ENCODE measurements at places on chromosomes 11 and 22.

DNA sequence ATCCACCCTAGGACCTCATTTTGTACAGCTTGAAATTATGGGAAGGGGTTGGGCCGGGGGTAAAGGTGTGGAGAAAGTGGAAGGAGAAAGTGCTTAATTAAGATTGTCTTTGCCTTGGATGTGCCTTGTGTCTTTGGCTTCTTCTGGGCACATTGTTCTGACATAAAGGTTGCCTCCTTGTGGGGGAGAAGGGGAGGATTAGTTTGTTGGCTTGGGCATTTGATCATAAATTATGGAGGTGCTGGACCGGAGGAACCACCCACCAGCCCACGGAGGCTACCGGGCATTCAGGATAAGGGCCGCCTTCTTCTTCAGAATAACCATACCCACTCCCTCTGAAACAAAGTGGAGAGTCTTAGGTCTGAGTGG lies 1.3 kb downstream of the PAFAH1B2 start:
- no peak for DNase-seq

GRCh38 chr11:105372206-105372605 lies 232.6 kb upstream of the CARD18 start:
- DNase-seq = no peak

DNA sequence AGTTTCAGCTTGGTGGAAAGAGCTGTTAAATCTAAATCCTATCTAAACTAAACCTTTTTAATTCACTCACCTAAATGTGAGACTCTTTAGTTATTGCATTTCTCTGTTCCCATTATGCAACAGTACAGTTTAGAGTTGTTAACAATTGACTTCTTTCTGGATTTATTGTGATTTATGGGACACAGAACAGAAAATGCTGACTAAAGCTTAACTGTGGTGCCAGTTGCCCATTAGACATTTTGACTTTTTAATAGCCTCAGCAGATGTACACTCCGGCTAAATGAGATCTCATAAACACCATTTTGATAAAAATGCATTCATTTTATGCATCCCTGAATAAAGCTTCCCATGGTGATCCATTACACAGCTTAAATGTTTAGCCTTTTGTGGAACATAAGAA lies 356.6 kb downstream of the CASP12 start:
- no peak for DNase-seq

- no peak for DNase-seq
Observed at GRCh38 chr11:18836417-18836816, 44.8 kb upstream of the PTPN5 start.

GRCh38 chr22:43088627-43088983 lies 586 bp downstream of the TTLL1 start:
- no peak for DNase-seq

- DNase-seq = no peak
Observed at GRCh38 chr11:37812281-37812880, 1214.3 kb upstream of the RAG2 start.

- no peak for DNase-seq
Observed at GRCh38 chr11:104051778-104052177, 15.3 kb downstream of the DDI1 start.

DNA sequence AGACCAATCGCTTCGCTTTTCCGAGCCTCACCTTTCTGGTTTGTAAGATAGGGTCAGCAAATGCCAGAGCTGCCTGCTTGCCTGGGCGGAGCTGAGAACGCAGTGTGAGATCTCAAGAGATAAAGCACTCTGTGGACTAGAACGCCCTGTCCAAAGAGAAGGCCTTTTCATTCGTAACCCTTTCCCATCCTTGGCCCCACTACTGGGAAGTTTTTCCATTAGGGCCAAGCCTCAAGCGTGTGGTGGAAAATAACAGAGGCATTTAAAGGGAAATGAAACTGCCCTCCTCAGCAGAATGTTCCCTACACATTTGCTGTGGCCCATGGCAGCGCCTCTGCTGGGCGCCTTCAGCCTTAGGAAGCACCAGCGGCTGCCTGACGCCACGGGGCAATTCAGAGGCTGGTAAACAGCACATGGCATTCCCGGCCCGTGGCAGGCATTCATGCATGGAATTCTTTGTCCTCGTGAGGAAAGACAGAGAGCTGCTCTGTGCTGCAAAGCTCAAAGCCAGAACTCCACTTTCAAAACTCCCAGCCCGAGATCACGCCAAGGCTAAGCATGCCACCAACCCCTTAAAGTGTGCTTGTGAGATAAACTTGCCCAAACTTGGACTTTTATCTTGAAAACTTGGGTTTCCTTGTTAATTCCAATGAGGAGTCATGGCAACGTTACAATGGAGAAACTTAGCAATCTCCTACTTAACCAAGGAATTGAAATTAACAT lies 38.1 kb downstream of the AHNAK start:
- no peak for DNase-seq

- no peak for DNase-seq
Observed at GRCh38 chr11:108897071-108897481, 232.2 kb downstream of the DDX10 start.

- DNase-seq = no peak
Observed at GRCh38 chr11:65274735-65275682, 13.2 kb downstream of the POLA2 start.

DNA sequence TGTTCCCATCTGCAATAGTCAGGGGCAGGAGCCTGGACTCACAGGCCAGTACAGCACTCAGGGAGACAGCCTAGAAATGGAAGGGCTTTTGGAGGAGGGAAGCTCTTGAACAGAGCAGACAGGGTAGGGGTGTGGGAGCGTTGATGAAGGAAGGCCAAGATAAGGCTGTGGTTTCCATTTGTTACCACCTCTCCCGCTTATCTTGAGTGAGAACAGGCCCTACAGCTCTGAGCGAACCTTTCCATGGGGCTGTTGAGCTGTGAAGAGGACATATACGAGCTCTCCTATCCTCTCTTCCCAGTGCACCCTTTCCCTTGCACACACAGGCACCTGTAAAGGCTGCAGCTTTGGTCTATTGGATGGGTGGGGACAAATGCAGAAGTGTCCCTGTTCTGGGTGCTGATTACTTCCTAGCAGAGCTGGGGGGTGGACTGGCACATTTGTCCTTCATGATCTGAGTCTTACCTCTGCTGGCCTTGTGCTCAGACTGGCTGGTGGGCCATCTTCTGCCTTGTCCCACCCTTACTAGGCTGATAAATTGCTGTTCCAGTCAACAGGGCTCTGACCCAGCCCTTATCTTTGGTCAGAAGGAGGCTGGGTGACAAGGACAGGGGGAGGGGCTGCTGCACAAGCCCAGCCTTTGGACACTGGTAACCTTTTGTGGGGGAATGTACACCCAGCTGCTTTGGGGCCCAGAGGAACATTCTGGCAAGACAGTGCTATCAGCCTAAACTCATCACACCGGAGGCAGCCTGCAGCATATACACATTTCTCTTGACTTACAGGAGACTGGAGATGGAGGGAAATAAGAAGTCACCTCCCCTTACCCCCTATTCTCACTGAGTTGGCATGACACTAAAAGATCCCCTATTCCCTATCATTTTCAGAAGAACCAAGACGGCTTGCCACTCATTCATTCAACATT lies 80.1 kb upstream of the NNMT start:
- DNase-seq = no peak

GRCh38 chr11:60195923-60196368 lies 13.1 kb upstream of the MS4A6A start:
- no peak for DNase-seq

DNA sequence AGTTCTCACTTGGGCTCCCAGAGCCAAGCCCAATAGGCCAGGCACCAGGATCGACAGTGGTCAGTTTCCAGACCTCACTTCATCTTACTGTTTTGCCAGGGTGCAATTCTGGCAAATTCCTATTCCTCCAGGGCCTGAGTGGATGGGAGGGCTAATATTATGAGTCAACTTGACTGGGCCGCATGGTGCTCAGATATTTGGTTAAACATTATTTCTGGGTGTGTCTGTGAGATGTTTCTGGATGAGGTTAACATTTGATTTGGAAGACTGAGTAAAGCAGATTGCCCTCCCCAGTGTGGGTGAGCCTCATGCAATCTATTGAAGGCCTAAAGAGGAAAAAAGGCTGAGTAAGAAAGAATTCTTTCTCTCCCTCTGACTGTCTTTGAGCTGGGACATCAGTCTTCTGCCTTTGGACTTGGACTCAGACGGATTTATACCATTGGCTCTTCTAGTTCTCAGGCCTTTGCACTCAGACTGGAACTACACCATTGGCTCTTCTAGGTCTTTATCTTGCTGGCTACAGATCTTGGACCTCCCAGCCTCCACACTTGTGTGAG lies 132.9 kb upstream of the ZBED5 start:
- no peak for DNase-seq

- no peak for DNase-seq
Observed at GRCh38 chr22:27278946-27279345, 522.6 kb downstream of the MN1 start.

GRCh38 chr11:69959461-69959860 lies 118.7 kb upstream of the ANO1 start:
- no peak for DNase-seq

DNA sequence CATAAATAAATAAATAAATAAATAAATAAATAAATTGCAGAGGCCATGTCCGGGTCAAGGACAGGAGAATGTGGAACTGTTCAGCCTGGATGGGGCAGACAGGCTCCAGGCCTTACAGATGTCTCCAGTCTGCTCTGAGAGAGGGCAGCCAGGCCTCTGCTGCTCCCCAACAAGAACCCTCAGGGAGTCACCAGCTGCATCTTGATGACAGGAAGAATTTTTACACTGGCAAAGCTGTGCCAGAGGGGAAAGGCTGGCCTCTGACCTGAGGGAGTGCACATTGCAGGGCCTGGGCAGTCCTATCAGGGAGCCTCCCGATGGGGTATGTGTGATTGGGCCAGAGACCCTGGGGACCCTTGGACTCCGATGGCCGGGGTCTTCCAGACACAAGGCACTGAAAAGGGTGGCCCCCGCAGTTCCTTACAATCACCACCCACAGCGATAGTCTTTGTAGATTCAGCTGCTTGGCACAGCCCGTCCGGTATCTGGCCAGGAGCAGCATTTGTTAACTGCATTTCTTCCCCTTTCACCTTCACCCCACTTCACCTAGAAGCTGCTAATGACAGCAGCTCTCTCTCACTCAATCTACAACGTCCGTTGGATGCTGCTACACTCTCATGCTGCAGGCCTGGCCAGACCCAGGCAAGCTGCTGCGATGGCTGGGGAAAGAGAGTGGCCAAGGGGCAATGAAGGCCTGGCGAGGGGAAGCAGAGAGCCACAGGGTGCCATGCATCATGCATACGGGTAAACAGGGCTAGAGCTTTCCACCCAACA lies 8.1 kb downstream of the MOGAT2 start:
- DNase-seq = no peak

- DNase-seq = no peak
Observed at GRCh38 chr11:96794152-96794551, 404.3 kb downstream of the JRKL start.

DNA sequence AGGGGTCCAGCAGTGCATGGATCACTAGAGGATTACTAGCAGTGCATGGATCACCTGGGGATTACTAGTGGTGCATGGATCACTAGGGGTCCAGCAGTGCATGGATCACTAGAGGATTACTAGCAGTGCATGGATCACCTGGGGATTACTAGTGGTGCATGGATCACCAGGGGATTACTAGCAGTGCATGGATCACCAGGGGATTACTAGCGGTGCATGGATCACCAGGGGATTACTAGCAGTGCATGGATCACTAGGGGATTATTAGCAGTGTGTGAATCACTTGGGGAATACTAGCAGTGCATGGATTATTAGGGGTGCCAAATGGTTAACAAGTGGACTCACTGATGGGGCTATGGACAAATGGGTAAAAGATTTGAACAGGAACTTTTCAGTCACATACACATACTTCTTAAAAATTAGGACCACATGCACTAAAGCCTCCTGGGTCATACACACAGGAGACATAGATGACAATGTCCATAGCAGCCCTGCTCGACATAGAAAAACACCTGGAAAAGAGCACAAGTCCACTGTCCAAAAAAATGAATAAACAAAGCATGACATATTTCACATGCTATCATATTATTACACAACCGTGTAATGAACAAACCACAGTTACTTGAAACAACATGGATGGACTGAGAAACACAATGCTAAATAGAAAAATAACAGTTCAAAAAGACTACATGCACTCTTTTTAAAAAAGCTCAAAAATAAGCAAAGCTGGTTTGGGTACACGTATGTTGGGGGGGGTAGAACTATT lies 109.8 kb downstream of the CD44 start:
- DNase-seq = no peak

DNA sequence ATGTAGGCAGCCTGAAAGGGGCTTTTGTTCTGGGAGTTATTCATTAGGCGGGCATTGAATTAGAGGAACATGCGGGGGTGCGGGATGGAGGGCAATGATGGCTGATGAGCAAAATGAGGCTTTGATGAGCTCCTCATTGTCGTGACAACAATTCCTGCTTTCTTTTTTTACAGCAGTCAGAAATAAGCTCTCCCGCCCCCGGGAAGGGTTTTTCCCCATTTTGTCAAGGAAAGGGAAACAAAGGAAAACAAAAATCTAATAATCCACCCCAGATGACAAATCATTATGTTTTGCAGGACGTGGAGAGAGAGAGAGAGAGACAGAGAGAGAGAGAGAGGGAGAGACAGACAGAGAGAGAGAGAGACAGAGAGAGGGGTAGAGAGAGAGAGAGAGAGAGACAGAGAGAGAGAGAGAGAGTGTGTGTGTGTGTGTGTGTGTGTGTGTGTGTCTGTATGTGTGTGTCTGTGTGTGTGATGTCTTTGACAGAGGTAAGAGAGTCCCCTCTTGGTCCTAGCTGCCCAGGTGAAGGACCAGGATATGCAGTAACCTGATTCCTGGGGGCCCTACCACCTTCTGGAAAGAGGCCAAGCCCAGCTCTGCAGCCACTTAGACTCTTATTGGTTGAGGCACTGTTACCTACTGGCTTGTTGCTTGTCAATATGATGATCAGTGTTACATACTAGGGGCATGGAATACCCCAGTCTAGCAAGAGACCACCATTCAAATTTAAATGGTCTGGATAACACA lies 46.7 kb upstream of the PARVA start:
- DNase-seq = no peak

DNA sequence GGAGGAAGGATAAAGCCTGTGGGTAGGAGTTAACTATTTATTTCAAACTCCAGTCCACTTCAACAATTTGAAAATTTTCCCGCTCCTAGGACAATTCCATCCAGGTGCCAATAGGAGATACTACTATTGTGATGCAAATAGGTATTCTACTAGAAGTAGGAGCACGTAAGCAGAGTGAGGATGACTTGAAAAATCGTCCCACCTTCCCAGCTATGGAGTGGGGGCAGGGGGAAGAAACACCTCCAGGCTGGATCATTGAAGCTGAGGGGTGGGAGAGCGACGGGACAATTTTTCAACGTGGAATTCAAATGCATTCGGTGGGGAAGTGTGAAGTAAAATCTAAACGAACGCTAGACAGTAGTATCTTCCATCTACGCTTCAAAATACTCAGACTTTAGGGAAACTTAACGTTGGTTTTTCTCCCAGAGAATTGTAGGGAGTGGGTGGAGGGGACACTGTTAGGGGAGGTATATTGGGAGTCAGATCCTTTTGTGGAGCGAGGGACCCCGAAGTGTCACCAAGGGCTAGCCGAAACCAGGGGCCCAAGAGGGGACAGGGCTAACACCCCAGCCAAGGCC lies 523 bp upstream of the ARHGAP42 start:
- no peak for DNase-seq

GRCh38 chr11:65879617-65880016 lies at the start of gene CTSW:
Gene CTSW, plus strand, starts transcription at chr11:65879837. Its CDS starts 18 bp downstream, at chr11:65879855.
- peak; percentile 45 for DNase-seq

- DNase-seq = no peak
Observed at GRCh38 chr11:118117790-118118601, 31.2 kb upstream of the SMIM35 start.
